ENCODE measurements at places on chromosomes 6 and 20. TPM values are rescaled to one million over a fixed set of nuclear protein-coding genes. Genes with fewer than 3 reads are reported as not detected.

FANCE gene
- polyA plus RNA-seq: not detected

PRPH2 gene
- polyA plus RNA-seq: not detected

KHDC1L gene
- polyA plus RNA-seq: not detected

DNA sequence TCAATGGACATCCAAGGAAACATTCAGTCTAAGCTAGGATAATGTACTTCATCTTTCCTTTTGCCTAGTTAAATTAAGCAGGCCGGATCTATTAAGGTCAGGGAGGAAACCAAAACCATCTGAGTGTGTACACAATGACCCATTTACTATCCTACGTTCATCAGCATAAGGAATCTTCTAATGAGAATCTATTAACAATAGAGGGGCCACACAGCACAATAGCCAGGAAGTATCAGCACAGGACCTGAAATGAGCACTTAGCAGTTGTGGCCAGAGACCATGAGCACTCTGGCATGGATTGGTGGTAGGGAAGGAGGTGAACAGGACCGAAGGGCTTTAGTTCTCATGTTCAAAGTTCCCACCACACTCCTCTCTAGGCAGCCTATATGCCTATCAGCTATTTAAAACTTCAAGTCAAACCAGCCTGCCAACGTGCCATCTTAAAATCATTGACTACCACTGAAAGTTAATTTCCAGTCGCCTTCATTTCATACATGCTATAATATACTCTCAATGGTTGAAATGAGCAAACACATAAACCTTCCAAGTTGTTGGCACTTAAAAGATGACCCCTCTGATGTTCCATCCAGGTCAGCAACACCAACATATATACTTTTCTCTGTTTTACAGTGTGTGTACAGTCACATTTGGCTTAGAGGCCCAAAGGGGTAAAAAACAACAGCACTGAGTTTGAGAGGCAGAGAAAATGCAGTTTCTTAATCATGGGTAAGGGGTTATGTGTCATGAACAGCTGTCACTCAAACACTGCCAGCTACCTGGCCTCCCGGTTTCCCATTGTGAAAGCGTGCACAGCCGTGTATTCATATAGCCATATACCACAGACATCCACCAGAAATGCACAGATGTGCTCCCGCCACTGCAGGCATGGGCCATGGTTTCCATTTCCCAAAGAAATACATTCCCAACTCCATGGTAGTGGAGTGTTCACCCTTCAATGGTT, 184.3 kb downstream of the TBXT start:
- no peak for DNase-seq

Measured in muscle of arm (tissue), 14 donors.